ENCODE measurements at places on chromosomes 6 and 20.

DNA sequence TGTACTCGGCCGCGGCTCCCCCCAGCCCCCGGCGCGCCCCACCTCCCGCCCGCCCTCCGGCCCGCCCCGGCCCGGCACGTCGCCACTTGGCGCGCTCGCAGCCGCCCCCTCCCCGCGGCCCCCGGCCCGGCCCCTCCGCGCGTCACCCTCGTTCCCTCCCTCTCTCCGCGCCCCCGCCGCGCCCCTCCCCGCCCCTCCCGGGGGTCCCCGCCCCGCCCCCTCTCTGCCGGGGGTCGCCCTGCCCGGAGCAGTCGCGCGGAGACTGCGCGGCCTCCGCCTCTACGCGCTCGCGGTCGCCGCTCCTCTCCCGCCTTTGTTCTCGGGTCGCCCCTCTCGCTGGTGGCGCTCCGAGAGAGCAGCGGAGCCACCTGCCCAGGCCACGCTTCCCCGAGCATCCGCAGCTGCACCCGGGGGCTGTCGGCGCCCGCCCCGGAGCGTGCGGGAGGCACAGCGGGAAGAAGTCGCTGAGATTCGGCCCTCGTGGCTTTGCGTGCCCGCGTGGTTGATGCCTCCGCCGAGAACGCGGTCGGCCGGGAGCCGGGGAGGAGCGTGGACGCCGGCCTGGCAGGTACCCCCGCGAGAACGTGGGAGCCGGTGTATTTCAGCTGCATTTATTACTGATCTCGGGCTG lies at the start of gene PHF10:
Gene PHF10, minus strand, starts transcription at position 7 of the 631 bp plus-strand sequence. CDS start 569 bp downstream, outside the sequence.
- DNase-seq, result peak; percentile 68

DNA sequence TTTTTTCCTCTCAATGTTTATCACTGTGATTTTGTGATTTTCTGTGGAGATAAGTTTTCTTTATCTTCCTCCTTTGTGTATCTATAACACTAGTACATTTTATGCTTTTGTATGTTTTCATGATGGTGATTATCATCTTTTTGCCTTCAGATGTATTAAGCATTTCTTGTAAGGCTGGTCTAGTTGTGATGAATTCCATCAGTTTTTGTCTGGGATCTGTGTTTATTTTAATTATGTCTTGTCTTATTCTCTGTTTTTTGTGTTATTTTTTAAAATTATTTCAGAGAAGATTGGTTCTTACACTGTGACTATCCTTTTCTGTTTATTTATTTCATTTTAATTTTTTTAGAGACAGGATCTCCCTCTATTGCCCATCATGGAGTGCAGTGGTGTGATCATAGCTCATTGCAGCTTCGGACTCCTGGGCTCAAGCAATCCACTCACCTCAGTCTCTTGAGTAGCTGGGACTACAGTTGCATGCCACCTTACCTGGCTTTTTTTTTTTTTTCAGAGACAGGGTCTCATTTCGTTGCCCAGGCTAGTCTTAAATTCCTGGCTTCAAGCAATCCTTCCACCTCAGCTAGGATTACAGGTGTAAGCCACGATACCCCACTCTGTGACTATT lies 187.4 kb downstream of the SLC16A10 start:
- no peak for DNase-seq

- DNase-seq, result peak; percentile 89
Measured at GRCh38 chr20:57390604-57391438, at the start of gene RBM38. RBM38 (plus strand) TSS chr20:57391396; CDS start chr20:57391582, 186 bp downstream.

DNA sequence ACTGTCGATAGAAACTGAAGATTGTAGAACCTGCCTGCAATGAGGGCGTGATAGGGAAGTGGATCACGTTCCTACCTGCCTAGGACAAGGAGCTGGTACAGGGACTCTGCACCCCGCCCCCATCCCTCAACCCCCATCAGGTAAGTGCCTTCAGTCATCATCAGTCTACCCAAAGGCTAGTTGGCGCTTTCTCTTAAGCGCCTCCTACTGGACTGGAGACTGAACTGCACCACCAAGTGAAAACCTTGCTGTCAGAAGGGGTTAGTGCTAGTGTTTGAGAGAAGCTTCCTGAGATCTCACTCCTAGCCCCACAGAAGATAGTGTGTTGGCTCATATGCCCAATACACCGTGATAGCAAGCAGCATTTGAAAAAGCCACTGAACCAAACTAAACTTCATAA lies 706.5 kb upstream of the MAN1A1 start:
- no peak for DNase-seq

GRCh38 chr20:51084593-51085377 lies 61.9 kb upstream of the KCNG1 start:
- DNase-seq, result no peak

GRCh38 chr20:15889514-15890256 lies 683.6 kb downstream of the KIF16B start:
- no peak for DNase-seq

DNA sequence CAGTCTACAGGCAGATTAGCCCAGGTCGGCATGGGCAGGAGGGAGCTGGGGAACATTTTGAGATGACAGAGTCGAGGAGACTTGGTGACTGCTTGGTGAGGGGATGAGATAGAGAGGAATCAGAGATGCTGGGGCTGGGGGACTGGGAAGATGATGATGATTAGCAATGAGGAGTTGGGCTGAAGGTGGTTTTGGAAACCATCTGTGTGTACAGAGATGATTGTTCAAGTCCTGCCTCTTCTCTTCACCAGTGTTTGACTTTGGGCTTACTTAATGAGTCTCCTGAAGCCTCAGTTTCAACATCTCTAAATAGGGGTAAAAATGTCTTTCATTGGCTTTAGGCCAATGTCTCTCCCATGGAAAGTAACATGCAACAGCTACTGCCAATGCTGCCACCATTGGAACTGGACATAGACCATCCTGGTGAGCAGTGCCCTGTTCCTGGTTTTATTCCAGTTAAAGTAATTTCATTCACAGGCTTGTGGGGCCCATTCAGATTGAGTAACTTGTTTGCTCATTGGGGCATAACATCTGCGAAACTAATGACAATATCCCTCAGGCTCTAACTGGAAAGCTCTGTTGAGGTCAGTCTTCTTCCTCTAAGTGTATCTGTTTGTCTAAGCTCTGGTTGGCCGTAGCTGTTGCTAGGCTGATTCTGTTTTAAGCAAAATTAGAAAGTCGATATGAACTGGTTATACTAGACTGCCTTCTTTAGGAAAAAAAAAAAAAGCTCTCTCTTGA lies 99.1 kb downstream of the ARMC2 start:
- no peak for DNase-seq

DNA sequence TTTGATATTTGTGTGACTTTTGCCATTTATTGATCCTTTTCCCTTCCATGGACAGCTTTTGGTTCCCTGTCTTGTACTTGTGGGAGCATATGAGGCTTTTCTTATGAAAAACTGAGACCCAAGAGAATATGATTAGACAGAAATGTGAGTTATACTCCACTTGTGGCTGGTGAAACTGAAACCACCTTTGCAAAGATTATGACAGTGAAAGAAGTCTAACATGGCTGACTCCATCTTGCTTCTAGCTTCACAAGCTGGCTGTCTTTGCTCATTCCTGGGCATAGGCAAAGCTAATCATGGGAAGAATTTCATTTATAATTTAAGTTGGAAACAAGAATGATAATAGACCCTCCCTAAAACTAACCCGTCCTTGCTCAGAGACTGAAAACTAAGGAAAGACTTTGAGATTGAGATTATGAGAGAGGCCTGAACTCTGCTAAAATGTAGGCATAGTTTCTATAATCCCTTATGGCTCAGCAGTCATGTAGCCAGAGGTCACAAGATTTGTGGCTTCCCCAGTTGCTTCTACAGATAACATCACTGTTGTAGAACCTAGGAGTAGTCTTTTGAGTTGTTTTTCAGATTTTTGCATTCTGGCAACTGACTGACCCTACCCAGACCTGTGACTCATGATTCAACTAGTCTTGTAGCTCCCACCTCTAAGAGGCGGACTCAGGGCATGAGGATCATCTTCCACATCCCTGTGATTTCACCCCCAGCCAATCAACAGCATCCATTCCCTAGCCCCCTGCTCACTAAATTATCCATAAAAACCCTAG lies 50.9 kb upstream of the CD2AP start:
- no peak for DNase-seq

DNA sequence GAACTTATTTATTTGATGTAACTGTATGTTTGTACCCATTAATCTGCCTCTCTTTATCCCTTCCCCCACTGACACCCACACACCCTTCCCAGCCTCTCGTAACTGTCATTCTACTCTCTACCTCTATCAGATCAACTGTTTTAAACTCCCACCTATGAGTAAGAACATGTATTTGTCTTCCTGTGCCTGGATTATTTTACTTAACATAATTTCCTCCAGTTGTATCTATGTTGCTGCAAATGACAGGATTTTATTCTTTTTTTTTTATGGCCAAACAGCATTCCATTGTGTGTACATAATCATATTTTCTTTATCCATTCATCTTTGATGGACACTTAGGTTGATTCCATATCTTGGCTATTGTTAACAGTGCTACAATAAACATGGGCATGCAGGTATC lies 49.3 kb downstream of the PHACTR2 start:
- no peak for DNase-seq

DNA sequence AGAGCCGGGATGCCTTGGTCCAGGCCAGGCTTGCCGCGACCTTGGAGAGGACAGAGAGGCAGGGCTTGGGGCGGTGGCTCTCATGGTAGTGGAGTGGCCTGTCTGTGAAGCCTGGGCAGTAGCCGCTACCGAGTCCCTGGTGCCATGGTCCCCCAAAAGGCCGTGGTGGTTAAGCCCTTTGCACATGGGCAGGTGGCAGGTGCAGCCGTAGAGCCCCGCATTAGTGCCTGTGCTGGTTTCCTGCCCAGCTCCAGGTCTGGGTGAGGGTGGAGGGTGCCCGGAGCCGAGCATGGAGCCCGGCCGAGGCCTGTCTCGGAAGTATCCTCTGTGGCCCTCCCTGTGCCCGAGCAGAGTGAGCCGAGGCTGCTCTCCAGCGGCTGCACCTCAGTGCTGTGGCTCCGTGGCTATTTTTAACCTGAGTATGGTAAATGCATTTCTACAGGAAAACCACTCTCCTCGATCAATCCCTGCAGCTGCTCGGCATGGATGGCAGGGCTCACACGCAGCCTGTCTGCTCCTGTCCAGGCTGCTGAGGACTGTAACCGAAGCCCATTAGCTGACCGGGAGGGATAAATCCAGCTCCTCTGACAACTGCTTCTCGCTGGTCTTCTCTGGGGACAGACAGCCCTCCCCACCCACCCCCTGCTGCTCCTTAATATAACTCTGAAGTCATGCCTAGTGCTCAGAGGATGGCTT lies 36.3 kb upstream of the GATA5 start:
- no peak for DNase-seq
